ENCODE measurements at places on chromosomes 3 and 15.

GRCh38 chr3:52444860-52445793 is at the start of gene SEMA3G:
TSS of gene SEMA3G (minus strand) at chr3:52445103. CDS start at chr3:52445027, 76 bp downstream.
- DNase-seq: peak; percentile 62

GRCh38 chr3:122395582-122395981 is 11.6 kb downstream of the FAM162A start:
- no peak for DNase-seq

DNA sequence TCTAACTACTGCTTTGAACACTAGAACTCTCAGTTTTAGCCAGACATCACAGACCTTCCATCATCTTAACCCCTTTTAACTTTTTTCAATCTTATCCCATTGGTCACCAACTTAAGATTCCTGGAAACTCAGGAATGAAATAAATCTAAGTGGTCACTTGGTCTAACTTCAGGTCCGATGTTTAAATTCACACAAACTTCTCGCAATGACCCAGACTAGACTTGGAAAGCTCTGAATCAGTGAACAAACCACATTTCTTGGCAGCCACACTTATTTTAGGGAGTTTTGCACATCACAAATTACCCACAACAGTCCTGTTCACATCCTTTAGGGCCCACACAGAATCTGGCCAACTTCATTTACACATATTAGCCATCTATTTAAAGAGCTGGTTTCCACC is 118.9 kb downstream of the MAGI1 start:
- DNase-seq: no peak

- DNase-seq: no peak
These were observed 2.1 kb downstream of the DZIP1L start for GRCh38 chr3:138113326-138113725.

GRCh38 chr3:173584093-173584837 is 186.7 kb downstream of the NLGN1 start:
- no peak for DNase-seq

DNA sequence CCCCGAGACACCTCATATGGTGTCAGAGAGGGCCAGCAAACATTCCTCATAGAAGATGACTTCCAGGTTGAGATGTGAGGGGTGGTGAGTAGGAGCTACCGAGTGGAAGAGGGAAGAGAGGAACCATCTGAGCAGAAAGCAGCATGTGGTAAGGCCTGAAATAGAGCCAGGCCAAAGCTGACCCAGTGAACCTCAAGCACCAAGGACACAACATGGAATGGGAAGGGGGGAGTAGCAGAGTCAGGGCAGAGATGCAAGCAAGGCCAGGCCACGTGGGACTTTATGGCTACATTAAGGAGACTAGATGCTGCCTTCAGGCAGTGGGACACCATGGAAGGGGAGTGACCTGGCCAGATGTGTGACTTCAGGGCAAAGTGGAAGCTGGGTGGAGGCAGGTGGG is 38.3 kb upstream of the WNT5A start:
- no peak for DNase-seq

- no peak for DNase-seq
These were observed 110.2 kb upstream of the ARHGEF26 start for GRCh38 chr3:154011036-154011435.

DNA sequence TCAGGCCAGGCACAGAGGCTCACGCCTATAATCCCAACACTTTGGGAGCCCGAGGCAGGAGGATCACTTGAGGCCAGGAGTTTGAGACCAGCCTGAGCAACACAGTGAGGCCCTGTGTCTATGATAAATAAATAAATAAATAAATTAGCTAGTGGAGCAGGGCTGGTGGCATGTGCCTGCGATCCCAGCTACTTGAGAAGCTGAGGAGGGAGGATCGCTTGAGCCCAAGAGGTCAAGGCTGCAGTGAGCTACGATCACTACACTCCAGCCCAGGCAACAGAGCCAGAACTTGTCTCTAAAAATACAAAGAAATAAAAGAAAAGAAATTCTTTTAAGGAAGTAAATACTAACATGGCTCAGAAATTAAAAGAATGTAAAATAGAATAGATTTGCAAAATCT is 91.8 kb downstream of the LIPC start:
- no peak for DNase-seq

GRCh38 chr15:55279746-55280351 is 9.8 kb downstream of the RAB27A start:
- DNase-seq: no peak

DNA sequence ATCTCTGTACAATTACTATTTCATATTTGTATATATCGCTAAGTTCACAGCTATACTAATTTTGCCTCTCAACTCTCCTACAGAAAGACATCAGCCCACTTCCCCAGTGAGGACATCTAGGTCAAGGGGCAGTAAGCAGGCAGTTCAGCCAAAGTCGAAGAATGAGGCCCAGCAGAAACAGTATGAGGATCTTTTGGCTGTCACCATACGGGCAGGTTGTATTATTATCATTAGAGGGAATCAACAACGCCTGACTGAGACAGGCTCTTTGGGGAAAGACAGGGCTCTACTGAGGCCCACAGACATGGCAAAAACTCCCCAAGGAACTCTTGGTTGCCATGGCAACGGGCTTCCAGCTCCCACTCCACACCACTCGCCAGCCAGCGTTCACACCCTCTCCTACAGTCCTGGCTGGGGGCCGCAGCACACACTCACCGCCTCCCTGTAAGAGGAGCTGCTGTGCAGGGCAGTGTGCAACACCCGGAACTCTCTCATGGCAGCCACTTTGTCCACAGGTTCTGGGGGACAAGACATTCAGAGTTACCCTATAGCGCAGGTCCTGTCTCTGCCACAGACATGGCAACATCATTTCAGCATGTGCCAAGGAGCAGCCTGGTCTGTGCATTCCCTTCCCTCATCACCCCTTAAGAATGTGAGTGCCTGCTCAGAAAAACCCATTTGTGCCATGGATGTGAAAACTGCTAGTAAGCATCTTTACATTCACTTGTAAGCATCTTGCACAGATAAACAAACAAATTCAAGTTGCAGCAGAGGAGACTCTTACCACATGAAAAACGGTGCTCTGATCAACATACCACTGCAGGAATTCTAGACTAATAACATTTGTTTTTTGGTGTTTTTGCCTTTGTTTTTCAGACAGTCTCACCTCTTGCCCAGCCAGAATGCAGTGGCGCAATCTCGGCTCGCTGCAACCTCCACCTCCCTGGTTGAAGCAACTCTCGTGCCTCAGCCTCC is 8.8 kb downstream of the UBL7 start:
- no peak for DNase-seq

DNA sequence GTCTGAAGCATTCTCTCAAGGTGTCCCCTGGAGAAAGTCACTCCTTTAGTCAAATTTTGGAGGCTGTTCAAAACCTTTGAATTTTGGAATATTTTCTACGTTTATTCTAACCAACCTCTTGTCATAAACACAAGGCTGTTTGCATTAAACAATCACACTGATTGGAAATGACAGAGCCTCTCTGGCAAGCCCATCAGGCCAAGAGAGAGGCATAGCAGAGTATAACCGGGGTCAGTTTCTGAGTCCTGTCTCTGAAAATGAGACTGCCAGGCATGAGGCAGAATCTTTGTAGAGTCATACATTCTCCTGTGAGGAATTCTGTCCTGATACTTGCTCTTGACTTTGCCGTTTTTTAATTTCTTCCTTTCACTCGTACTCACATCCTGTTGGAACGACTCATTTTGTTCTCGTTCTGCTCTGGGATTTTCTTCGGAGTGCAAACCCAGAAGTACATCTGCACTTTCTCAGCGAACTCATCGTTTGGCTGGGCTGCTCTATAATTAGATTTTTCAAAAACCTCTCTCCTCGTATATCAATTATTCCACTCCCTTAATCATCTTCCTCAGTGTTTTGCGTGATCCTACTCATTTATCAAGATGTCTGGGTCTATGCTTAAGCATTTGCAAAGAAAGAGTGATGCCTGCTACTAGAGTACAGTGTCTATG is 114.2 kb downstream of the AGBL1 start:
- no peak for DNase-seq

DNA sequence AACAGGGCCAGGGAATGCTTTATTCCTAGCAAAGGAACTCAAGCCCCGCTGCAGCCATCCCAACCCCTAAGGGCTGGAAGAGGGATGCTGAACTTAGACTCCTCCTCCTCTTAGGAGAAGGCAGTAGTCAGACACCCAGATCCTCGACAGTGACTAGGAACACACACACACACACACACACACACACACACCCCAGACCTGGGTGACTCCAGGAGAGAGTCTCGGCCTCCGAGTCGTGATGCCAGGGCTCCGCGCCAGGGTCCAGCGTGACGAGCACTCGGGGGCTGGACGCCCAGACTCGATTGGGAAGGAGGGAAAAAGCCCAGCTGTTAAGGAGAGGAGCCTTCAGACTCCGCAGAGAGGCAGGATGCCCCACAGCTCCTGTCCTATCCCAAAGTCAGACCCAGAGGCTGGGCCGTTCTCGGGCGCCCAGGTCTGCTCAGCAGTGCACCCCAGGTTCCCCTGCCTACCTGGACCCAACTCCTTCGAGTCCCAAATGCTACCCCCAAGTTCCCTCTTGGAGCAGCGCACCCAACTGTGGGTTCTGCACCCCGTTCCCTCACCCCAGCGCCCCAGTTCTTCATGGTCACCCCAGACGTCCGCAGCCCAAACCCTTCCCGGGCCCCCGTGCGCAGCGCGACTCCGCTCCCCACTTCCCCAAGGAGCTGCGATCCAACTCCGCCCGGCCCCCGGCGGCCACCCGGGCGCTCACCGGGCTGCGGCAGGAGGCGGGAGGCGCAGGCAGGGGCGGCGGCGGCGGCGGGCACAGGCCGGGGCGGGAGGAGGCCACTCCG is 421 bp downstream of the BMF start:
- DNase-seq: no peak

- no peak for DNase-seq
These were observed 229.1 kb upstream of the CBLB start for GRCh38 chr3:106097817-106098435.

GRCh38 chr15:47955021-47955420 is 165.8 kb upstream of the SLC24A5 start:
- no peak for DNase-seq

DNA sequence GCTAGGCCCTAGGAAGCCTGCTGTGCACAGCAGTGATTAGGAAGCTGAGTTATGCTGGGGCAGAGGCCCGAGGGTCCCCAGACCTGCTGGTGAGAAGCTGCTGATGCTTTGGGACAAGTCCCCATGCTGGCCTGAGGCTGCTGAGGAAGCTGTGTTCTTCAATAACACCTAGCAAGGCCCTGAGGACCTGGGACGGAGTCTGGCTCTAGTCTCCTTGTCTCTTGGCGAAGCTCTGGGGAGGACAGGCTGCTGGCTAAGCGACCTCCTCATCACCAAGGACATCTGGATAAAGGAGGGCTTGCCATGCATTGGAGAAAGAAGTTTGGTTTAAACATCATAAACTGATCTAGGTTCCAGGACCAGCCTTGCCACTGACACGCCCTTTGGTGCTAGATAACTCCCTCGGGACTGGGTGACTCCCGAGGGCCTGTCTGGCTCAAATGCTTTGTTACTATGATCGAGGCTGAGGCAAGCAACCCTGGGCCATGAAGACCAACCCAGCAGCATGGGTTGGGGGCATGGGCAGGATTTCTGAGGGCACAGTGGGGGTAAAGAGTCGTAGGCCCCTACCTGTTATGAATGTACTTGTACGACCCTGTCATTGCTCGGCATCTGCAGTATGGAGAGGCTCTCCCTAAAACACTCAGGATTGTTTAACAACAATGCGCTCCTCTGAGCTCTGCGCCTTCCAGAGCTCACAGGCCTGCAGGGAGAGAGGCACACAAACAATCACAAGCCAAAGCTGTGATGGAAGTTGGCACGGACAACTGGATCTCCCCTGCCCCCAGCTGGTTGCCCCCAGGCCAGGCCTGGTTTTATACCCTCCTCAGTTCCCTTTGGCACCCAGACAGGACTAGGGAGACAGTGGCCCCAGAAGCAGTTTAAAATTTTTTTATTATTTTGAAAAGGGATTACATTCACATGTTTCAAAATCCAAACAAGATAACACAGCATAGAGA is 64.4 kb downstream of the LINGO1 start:
- DNase-seq: no peak

DNA sequence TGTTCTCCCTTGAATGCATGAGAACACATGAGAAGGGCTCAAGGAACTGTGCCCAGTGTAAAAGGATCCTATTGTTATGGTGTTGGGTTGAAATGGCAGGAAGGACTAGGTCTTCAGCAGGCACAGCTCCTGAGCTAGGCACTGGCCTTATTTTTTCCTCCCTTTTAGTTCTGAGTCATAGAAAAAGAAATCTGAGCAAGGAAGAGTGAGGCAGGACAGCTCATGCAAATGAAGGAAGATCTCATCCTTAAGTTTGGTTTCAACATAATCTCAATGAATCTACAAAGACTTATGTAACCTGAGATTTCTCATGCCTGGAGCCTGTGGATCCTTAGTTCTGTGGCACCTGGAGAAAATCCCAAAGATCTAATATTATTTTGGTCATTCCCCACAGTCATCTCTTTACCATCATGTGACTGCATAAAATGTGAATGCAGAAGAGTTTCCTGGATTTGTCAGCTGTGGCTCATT is 188.6 kb upstream of the TBL1XR1 start:
- DNase-seq: no peak

DNA sequence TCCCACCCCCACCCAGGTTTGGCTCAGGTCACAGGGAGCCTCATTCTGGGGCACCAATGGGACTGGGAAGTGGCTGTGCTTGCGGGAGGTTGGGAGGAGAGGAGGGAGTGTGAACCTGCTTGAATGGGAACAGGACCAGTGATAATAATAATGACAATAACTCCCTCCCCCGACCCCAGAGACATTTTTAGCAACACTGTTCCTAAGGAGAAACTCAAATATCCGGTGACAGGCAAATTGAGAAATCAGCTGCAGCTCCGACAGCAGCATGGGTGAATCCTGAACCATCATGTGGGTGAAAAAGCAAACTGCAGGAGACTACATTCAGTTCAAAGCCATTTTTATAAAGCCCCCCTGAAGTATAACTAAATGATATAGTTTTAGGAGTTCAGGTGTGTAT is 11.6 kb upstream of the RPL29 start:
- DNase-seq: no peak

GRCh38 chr3:180040966-180041365 is 4.2 kb upstream of the PEX5L start:
- no peak for DNase-seq

- DNase-seq: no peak
These were observed 95.1 kb upstream of the MRPS22 start for GRCh38 chr3:139248593-139249255.

DNA sequence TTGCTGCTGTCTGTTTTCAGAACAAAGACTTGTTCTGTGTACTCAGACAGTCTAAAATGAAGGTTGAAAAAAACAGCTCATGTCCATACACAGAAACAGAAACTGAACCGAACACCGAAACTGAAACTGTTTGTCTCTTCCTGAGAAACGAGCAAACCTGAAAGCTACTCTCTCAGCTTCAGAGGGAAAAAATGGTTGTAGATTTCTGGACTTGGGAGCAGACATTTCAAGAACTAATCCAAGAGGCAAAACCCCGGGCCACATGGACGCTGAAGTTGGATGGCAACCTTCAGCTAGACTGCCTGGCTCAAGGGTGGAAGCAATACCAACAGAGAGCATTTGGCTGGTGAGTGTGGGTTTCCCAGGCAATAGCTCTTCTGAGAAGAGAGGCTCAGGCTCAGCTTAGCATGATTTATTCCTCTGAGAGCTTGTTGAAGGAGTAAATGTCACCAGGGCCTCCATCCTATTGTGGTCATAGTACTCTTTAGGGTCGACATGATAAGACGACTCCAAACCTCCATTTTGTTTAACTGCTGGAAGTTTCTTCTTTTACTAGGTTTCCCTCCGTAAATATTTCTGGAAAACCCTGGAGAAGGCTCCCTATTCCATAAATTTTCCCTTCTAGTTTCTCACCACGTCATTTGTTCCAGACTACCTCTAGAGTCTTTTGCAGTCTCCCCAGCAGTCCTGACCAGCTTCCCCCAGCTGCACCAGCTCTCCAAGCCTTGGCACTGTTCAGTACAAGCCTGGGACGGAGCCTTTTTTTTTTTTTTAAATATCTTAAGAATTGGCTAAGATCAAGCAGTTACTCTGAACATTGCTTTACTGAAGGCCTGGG is at the start of gene RTP4:
Gene RTP4 (plus strand): TSS at position 135 of the 838 bp plus-strand sequence. CDS start 57 bp downstream, at position 192.
- DNase-seq: peak; percentile 23

Measured in activated B cell treated with CpG ODN at 0.5 μM for 24 hours (primary cell).